ENCODE measurements at places on chromosomes 5 and 9.
A peak's percentile ranks its signal among the peaks of the same experiment; 100 is the strongest.

DNA sequence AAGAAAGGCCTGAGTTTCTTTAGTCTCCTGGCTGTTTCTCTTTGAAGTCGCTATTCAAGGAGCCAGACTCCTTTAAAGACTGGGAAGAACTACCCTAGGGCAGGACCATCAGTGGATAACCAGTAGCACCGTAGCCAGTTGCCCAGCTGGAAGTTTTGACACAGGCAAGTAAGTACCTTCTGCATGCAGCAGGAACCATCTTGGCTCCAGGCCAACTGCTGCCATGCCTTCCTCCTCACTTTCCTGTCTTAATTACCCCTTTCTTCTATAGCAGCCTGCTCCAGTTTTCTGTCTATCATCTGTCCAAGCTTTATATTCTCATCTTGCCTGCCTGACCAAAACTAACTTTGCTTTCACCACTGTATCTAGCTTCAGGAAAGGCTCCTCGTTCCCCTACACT, 149.7 kb upstream of the SV2C start:
- no peak for DNase-seq
- no peak overlapping the region for H3K27ac ChIP-seq
- H3K4me1 ChIP-seq, result no peaks in the 10 kb centered on the region
- no peak overlapping the region for H3K4me3 ChIP-seq
- no peaks in the 10 kb centered on the region for H3K36me3 ChIP-seq

GRCh38 chr9:1453636-1454035, 403.5 kb downstream of the DMRT2 start:
- H3K4me3 ChIP-seq, result no peak overlapping the region
- H3K4me1 ChIP-seq, result no peaks in the 10 kb centered on the region
- H3K27ac ChIP-seq, result no peak overlapping the region
- no peaks in the 10 kb centered on the region for H3K36me3 ChIP-seq
- DNase-seq, result no peak
- no peaks in the 10 kb centered on the region for H3K27me3 ChIP-seq

- no peaks in the 10 kb centered on the region for H3K36me3 ChIP-seq
- peaks cover 55% of the 10 kb centered on the region for H3K27me3 ChIP-seq
- H3K4me3 ChIP-seq, result no peak overlapping the region
- H3K4me1 ChIP-seq, result no peaks in the 10 kb centered on the region
Observed at GRCh38 chr5:32051796-32052195, 122.3 kb downstream of the GOLPH3 start.

GRCh38 chr9:135965124-135965756, 4.1 kb upstream of the UBAC1 start:
- no peaks in the 10 kb centered on the region for H3K27me3 ChIP-seq
- H3K27ac ChIP-seq, result no peak overlapping the region
- no peaks in the 10 kb centered on the region for H3K36me3 ChIP-seq
- H3K4me1 ChIP-seq, result no peaks in the 10 kb centered on the region
- no peak overlapping the region for H3K4me3 ChIP-seq
- no peak for DNase-seq

GRCh38 chr9:27165670-27166069, 56.6 kb downstream of the TEK start:
- DNase-seq, result no peak
- peaks cover 5% of the 10 kb centered on the region for H3K36me3 ChIP-seq
- H3K4me3 ChIP-seq, result no peak overlapping the region
- H3K27me3 ChIP-seq, result no peaks in the 10 kb centered on the region

DNA sequence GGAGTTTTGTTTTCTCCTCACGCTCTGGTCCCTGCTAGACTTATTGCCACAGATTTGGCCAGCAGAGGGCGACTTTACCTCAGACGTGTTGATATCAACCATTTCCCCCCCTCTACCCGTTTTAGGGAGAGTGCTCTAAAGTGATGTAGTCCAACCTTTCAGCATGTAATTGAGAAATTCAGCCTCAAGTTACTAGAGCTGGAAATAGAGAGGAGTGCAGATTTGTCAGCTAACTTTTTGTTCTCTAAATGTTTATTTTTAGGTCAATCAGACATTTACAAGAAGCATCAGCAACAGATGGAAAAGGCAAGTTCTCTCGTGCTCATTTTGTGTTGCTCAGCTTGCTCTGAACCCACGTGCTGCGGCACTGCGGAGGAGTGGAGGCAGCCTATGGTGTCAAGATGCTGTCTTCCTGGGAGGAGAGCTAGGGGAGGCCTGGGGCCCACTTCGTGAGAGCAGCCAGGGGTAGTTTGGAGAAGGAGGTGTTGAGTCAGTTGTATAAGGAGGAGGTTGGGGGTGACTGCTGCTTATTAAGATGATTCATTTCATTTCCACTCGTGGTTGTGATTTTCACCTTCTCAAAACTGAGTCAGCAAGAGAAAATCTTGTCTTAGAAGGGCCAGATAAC, 53.6 kb downstream of the GPR107 start:
- DNase-seq, result peak; percentile 87
- H3K36me3 ChIP-seq, result peaks cover 38% of the 10 kb centered on the region
- H3K27ac ChIP-seq, result 0 out of 2 replicates have a peak overlapping the region, but pooled peaks have one; percentile 6
- peaks cover 15% of the 10 kb centered on the region for H3K4me1 ChIP-seq
- no peak overlapping the region for H3K4me3 ChIP-seq

DNA sequence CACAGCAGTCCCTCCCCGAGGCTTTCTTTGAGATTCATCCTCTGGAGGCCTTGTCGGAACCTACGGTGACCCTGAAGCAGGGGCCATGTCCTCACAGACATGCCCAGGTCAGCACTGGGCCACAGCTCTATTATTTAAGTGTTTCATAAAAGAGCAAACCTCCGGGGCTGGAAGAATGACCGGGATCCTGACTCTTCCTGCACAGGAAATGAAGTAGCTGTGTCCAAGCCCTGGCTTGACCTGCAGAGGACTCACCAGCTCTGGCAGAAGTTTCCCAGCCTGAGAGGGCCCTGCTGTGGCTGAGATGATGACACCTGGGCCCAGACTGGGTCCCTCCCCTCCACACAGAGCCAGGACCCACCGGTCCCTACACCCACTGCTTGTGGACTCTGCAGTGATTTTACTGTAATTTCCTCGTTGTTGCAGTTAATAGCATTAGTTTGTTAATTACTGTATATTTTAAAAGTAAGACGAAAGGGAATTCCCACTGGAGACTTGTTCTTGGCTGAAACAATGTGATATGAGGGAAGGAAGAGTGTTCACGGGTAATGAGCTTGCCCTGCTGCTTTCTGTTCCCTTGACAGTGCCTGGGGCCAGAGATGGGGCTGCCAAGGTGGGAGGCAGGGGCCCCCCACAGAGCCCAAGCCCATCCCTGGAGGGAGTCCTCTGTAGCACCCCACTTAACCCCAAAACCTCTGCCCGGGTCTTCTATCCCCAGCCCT, 72.2 kb downstream of the PCDH1 start:
- no peaks in the 10 kb centered on the region for H3K36me3 ChIP-seq
- peaks cover 84% of the 10 kb centered on the region for H3K27me3 ChIP-seq
- no peak overlapping the region for H3K27ac ChIP-seq
- H3K4me1 ChIP-seq, result no peaks in the 10 kb centered on the region
- DNase-seq, result no peak

GRCh38 chr9:78023003-78023741, 8.4 kb downstream of the GNAQ start:
- DNase-seq, result peak; percentile 82
- H3K27ac ChIP-seq, result peak overlapping the region; percentile 83
- H3K27me3 ChIP-seq, result no peaks in the 10 kb centered on the region
- peaks cover 11% of the 10 kb centered on the region for H3K4me1 ChIP-seq

DNA sequence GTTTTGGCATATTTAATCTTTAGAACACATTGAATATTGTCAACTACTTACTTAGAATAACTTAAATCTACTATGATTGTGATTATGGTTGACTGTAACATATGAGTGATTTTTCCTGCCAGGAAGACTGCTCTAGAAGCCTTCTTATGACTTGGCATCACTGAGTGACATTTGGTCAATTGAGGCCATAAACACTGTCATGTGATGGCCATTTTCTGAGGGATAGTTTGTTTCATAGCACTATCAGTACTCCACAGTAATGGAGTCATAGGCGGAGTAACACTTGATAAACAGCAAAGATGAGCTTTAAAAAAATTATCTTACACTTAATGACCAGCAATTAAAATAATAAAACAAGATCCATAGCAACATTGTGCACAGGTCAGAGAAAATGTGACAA, 31.0 kb downstream of the C9orf40 start:
- no peaks in the 10 kb centered on the region for H3K36me3 ChIP-seq
- no peak overlapping the region for H3K4me3 ChIP-seq
- H3K4me1 ChIP-seq, result no peaks in the 10 kb centered on the region
- DNase-seq, result no peak
- no peaks in the 10 kb centered on the region for H3K27me3 ChIP-seq
- H3K27ac ChIP-seq, result no peak overlapping the region

DNA sequence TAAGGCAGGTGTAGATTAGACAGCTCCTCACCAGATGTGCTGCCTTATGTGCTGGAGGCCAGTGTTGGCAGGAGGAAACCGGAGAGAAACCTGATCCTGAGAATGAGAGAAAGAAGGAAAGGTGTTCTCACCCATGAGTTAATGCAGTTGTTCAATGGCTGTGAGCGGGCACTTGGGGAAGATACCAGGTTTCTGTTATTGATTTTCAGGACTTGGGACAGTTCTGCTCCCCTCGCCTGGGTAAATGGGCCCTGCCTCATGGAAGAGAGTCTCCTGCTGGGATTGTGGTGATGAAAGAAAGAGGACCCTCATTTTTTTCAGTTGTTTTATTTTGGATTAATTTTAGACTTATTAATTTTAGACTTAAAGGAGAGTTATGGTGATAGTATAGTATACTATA, 59.5 kb downstream of the EGFLAM start:
- no peak for DNase-seq
- H3K4me1 ChIP-seq, result no peaks in the 10 kb centered on the region
- peaks cover 2% of the 10 kb centered on the region for H3K27me3 ChIP-seq
- no peak overlapping the region for H3K27ac ChIP-seq

- H3K4me1 ChIP-seq, result peaks cover 7% of the 10 kb centered on the region
- H3K36me3 ChIP-seq, result no peaks in the 10 kb centered on the region
- H3K27ac ChIP-seq, result peak overlapping the region; percentile 76
- peak overlapping the region; percentile 66 for H3K4me3 ChIP-seq
- DNase-seq, result peak; percentile 66
Observed at GRCh38 chr5:141848744-141849414, 29.3 kb downstream of the PCDH1 start.

DNA sequence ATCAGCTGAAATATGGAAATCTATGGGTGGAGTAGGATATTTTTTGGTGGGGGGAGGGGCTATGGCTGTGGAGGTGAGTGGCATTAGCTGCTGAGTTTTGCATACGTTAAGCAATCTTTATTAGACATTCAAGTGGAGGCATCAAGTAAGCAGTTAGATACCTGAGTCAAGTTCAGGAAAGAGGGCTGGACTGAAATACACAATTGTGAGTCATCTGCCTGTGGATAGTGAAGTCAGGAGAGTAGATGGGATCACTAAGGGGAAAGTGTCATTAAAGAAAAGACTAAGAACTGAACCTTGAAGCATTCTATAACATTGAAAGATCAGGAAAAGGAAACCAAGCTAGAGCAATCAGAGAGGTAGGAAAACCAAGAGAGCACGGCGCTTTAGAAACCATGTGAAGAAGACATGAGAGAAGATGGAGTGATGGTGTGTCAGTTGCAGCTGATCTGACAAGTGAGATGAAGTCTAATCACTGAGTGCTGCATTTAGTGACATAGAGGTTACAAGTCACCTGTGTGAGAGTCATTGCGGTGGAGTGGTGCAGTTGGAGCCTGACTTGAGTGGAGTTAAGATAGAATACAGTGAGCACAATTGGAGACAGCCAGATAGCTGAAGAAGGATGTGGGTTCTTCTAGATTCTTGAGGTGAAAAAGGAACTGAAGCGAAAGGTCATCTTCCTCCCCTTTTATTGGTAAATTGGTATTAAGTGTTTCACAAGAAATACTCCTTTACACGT, 88.7 kb downstream of the PIP5K1B start:
- no peak overlapping the region for H3K4me3 ChIP-seq
- H3K4me1 ChIP-seq, result no peaks in the 10 kb centered on the region
- no peak for DNase-seq
- no peaks in the 10 kb centered on the region for H3K36me3 ChIP-seq
- no peak overlapping the region for H3K27ac ChIP-seq
- peaks cover 2% of the 10 kb centered on the region for H3K27me3 ChIP-seq

- peak; percentile 61 for DNase-seq
- H3K36me3 ChIP-seq, result no peaks in the 10 kb centered on the region
- H3K27me3 ChIP-seq, result no peaks in the 10 kb centered on the region
- peaks cover 11% of the 10 kb centered on the region for H3K4me1 ChIP-seq
Observed at GRCh38 chr9:91001146-91001611, 199.6 kb downstream of the SYK start.

DNA sequence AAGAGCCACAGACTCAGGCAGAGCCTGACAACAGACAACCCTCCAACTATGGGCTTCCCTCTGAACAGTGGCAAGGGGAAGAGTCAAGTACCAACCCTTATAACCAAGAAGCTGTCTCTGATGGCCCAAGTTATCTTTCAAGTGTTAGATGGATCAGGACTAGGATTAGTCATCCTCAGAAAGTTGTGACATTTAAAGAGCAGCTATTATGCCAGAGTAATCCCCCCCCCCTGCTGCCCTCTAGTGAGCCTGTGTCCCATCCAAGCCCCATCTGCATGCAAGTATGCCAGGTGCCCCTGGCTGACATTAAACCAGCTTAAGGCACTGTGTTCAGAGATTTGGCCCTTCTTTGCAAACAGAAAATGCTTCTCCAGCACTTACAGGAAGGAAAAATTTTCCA, 16.8 kb upstream of the SPATA31D1 start:
- DNase-seq, result no peak
- H3K4me3 ChIP-seq, result no peak overlapping the region
- peaks cover 3% of the 10 kb centered on the region for H3K27me3 ChIP-seq
- H3K4me1 ChIP-seq, result no peaks in the 10 kb centered on the region
- no peaks in the 10 kb centered on the region for H3K36me3 ChIP-seq

DNA sequence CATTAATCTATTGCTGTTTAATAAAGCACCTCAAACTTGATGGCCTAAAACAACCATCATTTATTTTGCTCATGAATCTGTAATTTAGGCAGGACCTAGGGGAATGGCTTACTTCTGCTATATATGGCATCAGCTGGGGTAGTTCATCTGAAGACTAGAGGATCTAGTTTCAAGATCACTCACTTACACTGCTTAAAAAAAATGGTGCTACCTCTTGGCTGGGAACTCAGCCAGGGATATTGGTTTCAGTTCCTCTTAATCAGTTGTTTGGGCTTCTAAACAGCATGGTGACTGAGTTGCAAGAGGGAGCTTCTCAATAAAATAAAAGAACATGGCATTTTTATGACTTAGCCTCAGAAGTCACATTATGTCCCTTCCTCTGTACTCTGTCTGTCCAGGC, 142.0 kb downstream of the FAM114A2 start:
- peak; percentile 60 for DNase-seq
- H3K27me3 ChIP-seq, result no peaks in the 10 kb centered on the region
- no peaks in the 10 kb centered on the region for H3K36me3 ChIP-seq
- 0 out of 2 replicates have a peak overlapping the region, but pooled peaks have one; percentile 17 for H3K27ac ChIP-seq

DNA sequence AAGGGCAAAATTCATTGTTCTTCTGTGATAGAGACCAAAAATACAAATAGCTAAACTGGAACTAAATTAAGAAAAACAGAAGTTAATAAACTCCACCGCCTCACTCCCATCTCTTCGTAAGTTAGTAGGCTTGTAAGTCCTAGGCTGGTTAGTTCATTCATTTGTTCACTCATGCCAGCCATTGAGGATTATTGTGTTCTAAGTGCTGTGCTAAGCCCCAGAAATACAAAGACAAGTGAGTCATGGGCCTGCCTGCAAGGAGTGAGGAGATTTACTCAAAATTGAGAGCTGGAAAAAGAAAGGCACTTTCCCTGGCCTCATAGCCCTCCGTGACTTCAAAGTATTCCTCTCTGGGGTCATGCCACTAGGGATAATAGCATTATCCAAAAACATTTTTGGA, 8.5 kb downstream of the DOCK8 start:
- no peak overlapping the region for H3K27ac ChIP-seq
- no peak overlapping the region for H3K4me3 ChIP-seq
- no peak for DNase-seq
- no peaks in the 10 kb centered on the region for H3K27me3 ChIP-seq
- H3K36me3 ChIP-seq, result no peaks in the 10 kb centered on the region
